CD4-positive, alpha-beta T cell treated with Interleukin-6 for 4 hours (primary cell): ENCODE measurements at places on chromosomes 3 and 15.

DNA sequence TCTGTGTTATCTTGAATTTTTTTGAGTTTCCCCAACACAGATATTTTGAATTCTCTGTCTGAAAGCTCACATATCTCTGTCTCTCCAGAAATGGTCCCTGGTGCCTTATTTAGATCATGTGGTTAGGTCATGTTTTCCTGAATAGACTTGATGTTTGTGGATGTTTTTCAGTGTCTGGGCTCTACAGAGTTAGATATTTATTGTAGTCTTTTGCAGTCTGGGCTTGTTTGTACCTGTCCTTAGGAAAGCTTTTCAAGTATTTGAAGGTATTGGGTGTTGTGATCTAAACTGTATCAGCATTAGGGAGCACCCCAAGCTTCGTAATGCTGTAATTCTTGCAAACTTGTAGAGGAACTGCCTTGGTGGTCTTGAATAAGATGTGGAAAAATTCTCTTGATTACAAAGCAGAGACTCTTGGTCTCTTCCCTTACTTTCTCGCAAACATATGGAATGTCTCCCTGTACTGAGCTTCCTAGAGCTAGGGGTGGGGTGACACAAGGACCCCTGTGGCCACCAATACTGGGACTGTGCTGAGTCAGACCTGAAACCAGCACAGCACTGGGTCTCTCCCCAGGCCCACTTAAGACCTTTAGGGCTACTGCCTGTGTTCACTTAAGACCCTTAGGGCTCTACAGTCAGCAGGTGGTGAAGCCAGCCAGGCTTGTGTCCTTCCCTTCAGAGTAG lies 26.5 kb downstream of the TM4SF18 start:
- no peak for DNase-seq

- no peak for DNase-seq
These were observed 9.8 kb downstream of the TFG start for GRCh38 chr3:100719136-100719535.

DNA sequence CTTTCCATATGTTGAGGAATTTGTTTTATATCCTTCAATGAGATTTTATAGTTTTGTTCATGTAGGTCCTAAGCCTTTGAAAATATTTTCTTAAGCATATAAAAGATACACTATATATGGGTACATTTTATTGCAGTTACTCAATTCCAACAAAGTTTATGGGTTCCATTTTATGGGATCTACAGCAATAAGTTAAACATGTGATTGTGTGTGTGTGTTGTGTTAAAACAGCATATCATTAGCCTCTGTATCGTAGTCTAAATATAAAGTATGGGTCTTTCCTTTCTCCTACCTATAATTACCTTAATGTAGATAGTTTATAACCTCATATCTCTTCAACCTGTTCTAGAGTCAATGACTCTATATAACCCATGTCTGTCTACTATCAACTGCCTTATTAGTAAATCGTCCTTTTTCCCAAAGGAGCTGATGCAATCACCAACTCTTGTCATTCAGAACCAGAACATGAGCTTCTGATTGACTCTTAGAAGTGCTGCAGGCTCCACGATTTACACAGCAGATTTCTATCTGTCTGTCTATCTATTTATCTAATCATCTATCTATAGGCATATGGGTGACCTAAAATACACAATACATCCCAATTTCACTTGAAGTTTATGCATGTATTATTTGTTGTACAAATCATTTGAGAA lies 512.6 kb upstream of the CBLB start:
- no peak for DNase-seq

DNA sequence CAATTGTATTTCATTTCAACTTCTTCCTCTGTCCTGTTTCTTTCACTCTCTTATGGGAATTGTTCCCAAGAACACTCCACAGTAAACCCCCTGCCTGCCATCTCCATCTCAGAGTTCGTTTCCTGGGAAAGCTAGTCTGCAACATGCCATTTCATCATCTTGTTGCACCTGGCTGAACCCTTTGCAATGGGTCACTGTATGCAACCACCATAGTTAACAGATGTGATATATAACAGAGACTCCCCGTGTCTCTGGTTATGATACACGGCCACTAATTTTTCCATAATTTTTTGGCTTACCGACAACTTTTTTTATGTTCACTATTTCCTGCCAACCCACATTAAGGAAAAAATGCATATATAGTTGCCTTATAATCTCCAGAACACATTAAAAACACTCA lies 95.5 kb downstream of the CHST2 start:
- DNase-seq: no peak

GRCh38 chr3:146501752-146502151 lies 32.4 kb upstream of the PLSCR2 start:
- no peak for DNase-seq

DNA sequence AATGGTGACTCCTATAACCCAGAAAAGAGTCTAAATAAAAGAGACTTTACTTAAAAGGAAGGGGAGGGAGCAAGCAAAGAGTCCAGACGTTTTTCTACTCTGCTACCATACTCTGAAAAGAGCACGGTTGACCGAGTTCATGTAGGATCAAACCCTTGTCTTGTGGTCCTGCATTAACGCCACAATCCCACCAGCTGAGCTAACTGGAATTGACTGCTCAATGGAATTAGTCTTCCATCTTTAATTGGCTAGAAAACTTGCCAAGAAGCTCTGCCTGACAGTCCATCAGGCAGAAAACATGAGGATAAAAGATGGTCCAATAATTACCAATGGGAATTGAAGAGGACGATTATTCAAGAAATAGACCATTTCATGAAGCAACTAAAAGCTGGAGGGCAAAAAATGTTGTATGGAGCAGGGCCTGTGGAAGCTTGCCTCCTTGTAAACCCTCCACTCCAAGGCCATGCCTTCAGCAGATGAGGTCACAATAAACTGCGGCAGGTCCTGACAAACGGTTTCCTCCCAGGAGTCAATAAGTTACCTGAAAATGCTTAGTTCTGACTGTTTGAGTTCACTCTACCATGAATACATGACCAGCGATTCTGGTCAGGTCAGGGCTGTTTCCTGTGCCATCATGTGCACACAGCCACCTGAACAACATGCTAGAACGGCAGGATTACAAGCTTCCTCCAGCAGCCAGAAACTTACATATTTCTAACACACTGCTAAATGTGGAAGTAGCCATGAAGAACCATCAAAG lies 35.6 kb upstream of the ARHGEF3 start:
- no peak for DNase-seq

DNA sequence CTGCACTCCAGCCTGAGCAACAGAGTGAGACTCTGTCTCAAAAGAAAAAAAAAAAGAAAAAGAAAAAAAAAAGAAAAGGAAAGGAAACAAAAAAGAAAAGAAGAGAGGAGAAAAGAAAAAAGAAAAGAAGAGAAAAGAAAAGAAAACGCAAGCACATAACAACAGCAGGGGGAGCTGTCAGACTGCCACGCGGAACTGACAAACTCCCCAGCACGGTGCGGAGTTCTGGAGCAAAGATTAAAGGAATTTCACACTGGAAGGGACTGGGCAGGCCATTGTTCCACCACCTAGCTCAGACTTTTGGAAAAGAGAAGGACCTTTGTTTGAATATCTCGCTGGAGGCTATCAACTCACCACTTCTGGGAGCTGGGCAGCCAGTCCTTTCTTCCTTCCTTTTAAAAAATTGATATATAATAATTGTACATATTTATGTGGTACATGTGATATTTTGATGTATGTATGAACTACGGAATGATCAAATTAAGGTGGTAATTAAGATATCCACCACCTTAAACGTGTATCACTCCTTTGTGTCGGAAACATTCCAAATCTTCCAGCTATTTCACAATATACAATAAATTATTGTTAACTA lies 40.5 kb downstream of the DPPA2 start:
- no peak for DNase-seq
